Adrenal gland (tissue), 19 donors: ENCODE measurements at places on chromosomes 1 and 21.

DNA sequence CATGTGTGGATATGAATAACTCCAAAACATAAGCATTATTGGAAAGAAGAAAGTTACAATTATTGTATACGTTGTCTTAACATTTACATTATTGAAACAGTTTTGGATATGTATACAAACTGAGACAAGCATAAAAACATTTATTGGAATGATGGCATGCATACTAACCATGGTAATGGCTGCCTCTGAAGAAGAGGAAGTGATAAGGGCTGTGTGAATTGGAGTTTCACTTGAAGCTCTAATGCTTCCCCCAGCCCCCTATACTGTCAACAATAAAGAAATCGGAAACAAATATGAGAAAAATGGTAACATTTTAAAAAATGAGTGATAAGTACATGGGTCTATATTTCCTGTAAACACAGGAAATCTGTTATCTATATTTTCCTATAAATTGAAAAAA lies 367.7 kb upstream of the DPYD start:
- DNase-seq: no peak

DNA sequence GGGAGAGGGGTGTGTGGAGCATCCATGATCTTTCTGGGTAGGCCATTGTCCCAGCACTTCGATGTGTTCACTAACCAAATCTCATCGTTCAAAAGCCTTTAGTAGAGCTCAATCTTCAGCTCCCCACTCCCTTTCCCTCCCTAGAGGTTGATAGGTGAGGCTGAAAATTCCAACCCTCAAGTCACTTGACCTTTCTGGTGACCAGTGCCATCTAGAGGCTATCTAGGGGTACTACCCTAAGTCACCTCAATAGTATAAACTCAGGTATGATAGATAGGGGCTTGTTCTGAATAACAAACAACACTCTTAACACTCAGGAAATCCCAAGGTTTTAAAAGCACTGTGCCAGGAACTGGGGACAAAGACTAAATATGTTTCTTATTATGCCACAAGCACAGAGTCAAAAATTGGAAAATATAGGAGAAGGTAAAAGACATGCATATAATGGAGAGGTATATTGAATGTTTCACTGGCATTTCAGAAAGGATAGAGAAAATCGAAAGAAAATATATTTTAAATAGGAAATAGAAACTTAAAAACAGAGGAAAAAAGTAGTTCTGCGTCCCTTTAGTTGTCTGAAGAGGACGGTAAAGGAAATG lies 42.9 kb upstream of the CD53 start:
- no peak for DNase-seq

GRCh38 chr21:45366931-45367401 lies 38.0 kb upstream of the COL18A1 start:
- DNase-seq: peak; percentile 79

GRCh38 chr1:208782186-208782585 lies 538.0 kb upstream of the PLXNA2 start:
- DNase-seq: no peak

- DNase-seq: no peak
Measured at GRCh38 chr1:77948841-77949424, 29.9 kb downstream of the FUBP1 start.

DNA sequence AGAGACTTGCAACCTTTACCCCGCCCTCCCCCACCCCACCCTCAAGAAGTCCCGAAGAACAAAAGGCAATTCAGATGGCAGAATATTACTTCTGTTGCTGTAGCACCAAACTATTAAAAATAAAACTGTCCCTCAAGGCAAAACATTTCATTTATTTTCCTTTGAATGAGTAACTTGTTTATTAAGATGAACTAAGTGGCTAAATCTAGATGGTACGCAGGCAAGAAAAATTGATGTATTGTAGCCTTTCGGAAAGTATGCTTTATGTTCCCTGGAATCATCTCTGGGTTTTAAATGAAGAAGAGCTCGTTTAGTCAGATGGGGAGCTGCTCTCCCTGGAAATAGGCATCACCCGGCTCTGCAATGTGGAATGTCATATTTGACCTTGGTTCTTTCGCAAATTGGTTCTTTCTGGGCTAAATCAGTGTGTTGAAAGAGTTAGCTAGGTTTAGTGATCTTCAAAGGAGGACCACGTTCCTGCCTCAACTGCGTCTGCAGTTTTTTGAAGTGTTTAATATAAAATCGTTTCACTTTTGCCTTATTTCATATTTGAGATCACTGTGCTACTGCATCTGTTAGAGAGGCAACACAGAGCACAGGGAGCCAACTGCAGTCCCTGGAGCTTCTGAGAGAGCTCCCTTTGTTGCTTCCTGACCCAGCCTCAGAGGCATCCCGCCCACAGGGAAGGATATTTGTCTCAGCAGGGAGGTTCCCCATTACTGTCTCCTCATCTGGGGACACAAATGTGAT lies 61.8 kb downstream of the KIF26B start:
- no peak for DNase-seq

DNA sequence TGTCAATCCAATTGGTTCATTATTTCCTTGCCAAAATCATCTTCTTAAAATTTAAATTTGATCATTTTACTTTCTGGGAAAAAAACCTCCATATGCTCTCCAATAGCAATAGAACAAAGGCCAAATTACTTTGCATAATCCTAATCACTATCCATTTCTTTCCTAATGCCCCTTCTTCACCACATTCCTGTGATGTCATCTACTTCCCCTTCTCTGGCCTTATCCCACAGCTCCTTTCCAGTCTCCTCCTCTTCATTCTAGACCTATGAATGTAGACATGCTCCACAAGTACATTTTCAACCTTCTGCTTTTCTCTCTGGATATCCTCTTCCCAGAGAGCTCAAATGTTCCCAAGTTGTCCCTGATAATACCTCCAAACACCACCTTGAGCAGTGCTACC lies 216.6 kb downstream of the MRPL39 start:
- DNase-seq: no peak

GRCh38 chr1:16117936-16118335 lies 37.9 kb downstream of the EPHA2 start:
- DNase-seq: no peak

DNA sequence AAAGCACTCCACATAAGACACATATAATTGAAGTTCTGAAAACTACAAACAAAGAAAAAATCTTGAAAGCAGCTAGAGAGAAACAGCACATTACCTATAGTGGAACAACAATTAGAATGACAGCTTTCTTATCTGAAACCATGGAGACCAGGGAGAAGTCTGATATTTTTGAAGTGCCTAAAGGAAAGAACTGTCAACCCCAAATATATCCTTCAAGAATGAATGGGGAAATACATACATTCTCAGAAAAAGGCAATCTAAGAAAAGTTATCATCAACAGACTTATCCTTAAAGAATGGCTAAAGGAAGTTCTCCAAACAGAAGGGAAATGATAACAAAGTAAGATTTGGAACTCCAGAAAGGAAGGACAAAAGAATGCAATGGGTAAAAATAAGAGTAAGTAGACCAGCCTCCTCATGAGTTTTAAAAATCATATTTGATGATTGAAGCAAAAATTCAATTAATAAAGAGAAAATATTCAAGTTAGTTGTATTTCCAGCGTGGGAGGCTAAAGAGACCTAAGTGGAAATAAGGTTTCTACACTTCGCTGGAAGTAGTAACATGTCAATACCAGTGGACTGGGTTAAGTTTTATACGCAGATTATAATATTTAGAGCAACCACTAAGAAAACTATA lies 170.8 kb upstream of the SAMSN1 start:
- no peak for DNase-seq
